ENCODE measurements at places on chromosomes 12 and 14.

DNA sequence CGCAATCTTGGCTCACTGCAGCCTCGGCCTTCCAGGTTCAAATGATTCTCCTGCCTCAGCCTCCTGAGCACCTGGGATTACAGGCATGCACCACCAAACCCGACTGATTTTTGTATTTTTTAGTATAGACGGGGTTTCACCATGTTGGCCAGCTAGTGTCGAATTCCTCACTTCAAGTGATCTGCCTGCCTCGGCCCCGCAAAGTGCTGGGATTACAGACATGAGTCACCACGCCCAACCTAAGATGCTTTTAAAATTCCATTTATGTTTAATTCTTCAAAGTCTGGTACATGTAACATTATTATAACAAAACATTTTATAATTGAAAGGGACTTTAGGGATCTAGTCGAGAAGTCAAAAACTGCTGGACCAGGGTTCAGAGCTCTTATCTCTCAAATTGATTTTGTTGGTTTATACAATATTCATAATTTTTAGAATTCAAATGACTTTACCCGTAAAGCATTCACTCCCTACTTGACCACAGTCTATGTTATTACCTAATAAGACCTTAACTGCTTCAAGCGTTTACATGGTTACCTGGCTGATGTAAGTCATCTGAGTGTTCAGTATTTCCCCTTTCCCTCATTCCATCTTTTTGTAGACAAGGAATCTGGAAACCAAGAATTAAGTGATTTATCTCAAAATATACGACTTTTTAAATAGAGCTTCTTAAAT lies 28.2 kb downstream of the RAP1B start:
- no peak for DNase-seq

DNA sequence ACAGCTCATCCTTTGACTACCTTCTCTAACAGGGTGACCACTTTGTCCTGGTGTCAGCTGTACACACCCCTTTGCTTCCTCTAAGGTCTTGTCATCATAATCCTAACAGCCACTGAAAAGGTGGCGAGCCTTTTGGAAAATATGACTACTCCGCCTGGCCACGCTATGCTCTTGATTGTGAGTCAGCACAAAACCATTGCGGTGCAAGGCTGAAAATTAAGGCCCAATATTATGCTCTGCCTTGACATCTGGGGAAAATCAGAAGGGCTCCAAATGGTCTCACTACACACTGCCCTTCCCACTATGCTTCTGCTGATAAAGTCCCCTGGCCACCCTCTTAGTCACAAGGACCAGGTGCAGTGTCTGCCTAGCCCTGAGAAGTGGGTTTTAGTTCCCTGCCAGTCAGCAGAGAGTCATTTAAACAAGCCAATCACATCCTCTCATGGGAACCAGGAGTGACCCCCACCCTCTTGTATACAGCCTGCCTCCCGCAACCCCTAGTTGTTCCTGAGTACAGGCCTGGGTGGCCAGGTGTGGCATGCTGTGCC lies 34.3 kb downstream of the FGD6 start:
- no peak for DNase-seq

DNA sequence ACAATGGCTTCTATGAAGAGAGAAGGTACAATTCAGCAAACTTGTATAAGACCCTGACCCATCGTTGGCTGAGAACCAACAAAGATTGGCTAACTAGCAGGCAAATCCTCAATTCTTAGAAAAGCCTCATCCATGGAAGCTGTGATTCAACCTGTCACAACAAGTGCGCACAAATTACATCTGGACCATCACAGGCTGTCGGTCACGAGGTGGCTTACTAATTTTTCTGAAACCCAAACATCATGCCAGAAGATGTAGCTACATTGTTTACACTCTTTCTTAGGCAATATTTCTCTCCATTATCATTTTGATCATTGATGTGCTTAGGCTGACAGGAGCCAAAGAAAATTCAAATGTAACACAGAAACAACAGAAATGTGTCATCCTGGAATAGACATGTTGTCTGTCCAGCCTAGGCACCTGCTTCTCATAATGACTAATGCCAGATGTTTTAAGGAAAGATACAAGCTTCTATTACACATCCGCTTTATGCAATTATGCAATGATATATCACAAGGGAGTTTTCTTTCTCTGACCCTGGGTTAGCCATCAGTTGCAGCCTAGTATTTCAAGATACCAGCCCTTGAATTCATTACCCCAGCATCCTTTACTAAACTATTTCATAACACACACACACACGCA lies 92.9 kb upstream of the DIO2 start:
- DNase-seq, result no peak

DNA sequence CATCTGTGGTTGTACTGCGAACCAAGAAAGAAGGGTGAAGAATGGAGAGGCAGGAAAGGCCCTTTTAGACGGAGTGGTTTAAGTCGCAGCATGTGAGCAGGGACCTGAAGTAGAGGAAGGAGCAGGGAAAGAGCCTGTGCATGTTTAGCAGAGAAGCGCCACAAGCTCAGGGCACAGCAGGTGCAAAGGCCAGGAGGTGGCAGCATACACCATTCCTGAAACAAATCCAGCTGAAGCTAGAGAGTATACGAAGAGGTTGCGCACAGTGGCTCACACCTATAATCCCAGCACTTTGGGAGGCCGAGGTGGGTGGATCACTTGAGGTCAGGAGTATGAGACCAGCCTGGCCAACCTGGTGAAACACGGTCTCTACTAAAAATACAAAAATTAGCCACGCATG lies 49.9 kb downstream of the HELB start:
- DNase-seq, result no peak

DNA sequence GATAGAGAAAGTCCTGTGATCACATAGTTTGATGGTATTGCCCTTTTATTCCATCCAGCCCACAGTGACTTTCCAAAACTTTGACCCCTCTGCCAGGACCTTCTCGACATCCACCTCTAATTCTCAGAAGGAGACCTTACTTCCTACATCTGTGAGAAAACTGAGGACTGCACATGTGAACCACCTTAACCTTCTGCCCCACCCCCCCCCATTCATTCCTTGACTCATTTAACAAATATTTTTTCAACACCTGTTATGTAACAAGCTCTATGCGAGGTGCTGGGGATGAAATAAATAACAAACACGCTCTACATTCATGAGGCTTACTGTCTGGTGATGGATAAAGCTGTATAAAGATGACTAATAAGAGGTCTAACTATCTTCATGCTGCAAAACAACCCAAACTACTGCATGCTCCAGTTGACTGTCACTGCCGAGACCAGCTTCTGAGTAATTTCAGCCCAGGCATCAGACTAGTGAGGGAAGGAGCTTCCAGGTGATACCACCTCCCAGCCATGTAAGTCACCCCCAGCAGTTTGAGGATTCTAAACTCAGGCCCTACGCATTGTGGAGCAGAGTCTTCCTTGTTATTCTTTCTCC lies 1.9 kb upstream of the HAL start:
- DNase-seq, result no peak

- no peak for DNase-seq
Observed at GRCh38 chr12:52907092-52907810, 2.4 kb upstream of the KRT8 start.

DNA sequence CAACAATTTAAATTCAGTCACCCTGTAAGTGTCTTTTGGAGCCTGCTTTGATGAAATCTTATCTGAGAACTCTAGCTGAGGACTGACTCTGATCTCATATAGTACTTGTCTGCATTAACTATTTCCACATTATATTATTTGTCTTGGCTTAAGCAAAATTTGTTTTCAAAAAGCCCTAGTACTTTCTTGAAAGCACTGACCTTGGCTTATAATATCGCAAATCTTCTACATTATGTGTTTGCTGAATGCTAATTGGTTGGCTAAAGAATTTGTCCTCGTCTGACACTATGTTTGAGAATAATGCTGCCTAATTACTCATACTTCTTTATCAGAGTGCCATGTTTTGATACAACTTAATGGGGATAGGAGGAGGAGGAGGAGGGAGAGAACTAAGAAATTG lies 46.9 kb upstream of the FLRT2 start:
- no peak for DNase-seq

- no peak for DNase-seq
Observed at GRCh38 chr12:70854881-70855568, 65.5 kb downstream of the PTPRR start.

GRCh38 chr12:108099778-108100489 lies 29.2 kb upstream of the WSCD2 start:
- no peak for DNase-seq

- DNase-seq, result no peak
Observed at GRCh38 chr12:66367015-66367667, 64.8 kb downstream of the HELB start.

DNA sequence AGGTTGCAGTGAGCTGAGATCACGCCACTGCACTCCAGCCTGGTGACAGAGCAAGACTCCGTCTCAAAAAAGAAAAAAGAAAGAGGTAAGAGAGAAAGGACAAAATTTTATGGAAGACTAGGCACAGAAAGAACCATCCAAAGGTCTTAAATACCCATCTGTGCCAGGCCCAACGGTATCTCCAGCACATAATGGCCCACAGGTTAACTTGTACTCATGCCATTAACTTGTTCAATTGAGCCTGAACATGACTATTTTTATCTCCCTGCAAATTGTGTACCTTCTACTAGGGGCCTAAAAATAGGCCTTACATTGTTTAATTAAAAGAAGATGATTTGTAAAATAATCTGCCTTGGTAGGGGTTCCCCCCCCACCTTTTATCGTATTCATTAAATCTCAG lies 80.2 kb downstream of the RIC8B start:
- DNase-seq, result no peak

- DNase-seq, result peak; percentile 36
Observed at GRCh38 chr12:84507956-84508850, 404.4 kb downstream of the SLC6A15 start.

DNA sequence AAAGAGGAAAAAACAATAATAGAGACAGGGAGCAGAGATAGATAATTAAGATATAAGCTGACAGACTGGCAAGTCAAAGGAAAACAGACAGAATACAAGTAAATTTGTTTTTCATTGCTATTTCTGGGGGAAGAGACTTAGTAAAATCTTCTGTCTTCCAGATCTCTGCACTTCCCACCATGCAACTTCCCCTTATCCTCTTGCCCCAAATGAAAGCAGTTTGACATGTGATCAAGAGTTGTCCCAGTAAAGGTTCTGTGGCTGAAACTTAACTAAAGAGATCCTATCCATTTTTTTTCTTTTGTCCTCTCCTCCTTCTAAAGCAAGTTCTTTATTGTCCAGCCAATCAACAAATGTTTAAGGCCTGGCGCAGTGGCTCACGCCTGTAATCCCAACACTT lies 1.5 kb upstream of the MLF2 start:
- no peak for DNase-seq

- no peak for DNase-seq
Observed at GRCh38 chr14:94473666-94474410, 2.2 kb downstream of the SERPINA9 start.

DNA sequence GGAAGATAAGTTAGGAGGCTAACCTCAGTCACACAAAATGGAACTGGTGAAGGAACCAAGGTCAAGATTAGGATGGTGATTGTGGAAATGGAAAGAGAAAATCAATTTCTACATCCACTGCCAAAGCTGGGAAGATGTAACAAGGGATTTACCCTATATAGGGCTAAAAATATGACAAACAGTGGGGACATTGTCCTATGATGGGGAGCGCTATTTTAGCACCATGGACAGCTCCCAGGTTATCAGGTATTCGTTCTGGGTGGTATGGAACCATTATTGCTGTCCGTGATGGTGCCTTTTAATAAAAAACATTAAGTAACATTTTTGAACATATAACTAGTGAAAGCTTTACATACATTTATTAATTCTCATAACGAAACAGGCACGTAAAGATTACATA lies 124.0 kb downstream of the NDUFA12 start:
- no peak for DNase-seq

- no peak for DNase-seq
Observed at GRCh38 chr12:47039756-47040155, 39.7 kb upstream of the PCED1B start.

GRCh38 chr12:82690006-82690405 lies 3.3 kb downstream of the TMTC2 start:
- no peak for DNase-seq

GRCh38 chr12:107545737-107546353 lies 139.8 kb upstream of the PWP1 start:
- no peak for DNase-seq

DNA sequence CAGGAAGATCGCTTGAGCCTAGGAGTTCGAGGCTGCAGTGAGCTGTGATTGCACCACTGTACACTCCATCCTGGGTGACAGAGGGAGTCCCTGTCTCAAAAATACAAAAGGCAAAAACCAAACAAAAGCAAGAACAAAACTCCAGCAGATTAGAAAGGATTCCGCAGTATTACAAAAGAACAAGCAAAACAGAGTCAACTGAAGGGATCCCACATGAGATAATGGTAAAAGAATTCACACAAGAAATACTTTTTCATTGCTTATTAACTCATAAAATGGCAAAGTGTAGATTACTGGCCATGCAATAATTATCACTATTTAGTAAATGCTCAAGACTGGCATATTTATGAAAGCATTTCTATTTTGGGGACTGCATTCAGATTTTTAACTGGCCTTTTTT lies 35.4 kb downstream of the BEST3 start:
- no peak for DNase-seq

DNA sequence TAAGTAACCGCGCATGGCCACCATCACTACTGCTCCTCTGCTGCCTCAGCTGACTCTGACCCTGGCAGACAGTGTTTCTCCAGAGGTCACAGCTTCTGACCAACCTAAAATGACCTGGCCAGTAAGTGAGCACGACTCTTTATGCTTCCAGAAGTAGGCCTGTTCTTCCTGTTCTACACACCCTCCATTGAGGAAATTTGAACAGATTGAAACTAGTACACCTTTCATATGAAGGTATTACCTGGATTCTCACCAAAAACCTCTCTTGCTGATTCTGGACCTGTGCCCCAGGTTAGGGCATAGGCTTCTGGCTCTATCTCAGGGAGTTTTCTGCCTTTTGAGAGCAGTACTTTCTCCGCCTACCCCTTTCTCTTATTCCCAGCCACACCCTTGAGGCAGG lies 178.4 kb upstream of the FRMD6 start:
- no peak for DNase-seq

- no peak for DNase-seq
Observed at GRCh38 chr12:50215033-50215432, 47.9 kb upstream of the CERS5 start.

- DNase-seq, result no peak
Observed at GRCh38 chr12:54988402-54989054, 4.0 kb upstream of the TESPA1 start.

- DNase-seq, result no peak
Observed at GRCh38 chr14:71488703-71489191, 443.5 kb upstream of the RGS6 start.

- DNase-seq, result no peak
Observed at GRCh38 chr14:89422181-89422951, 5.3 kb upstream of the FOXN3 start.

- no peak for DNase-seq
Observed at GRCh38 chr12:38872561-38872960, 32.8 kb downstream of the CPNE8 start.

DNA sequence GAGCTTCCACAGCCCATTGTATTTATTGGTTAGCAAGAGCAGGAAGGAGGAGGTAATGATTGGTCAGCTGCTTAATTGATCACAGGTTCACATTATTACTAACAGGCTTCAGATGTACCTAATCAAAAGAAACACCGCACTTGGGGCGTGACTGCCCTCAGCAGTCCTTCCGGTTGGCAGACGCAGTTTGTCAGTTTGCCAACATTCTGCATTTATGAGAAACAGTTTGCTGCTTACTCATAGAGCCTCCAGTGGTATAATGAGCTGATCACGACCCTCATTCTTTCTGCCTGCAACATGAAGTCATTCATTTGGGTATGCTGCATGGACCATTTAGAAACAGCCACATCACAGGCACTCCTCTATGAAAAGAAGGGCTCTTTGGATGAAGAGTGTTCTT lies 42.5 kb upstream of the PPM1H start:
- DNase-seq, result no peak

All from SIG-M5 (cell line).